ENCODE measurements at places on chromosomes 1 and 21.

DNA sequence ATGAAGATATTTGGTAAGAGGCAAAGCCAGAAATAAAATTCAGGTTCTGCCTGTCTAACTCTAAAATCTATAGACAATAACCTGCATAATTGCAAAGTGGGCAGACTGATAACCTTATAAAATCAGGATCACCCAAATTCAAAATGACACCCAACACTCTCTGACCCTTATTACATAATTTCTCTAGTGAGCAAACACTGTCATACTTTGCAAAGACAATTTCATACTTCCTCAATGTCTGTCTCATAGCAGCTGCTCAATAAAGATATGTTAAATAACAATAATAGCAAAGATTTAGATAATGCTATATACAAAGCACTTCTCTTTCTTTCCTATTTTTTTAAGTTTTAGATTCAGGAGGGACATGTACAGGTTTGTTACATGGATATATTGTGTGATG, 118.5 kb downstream of the UCHL5 start:
- no peak for DNase-seq

GRCh38 chr1:207431508-207431907, 22.6 kb upstream of the CR2 start:
- DNase-seq: no peak

- no peak for DNase-seq
Observed at GRCh38 chr1:84434081-84434769, 35.9 kb downstream of the DNASE2B start.

GRCh38 chr1:227895828-227896685, 51.7 kb downstream of the WNT9A start:
- DNase-seq: no peak

GRCh38 chr1:235468970-235469369, 35.3 kb downstream of the B3GALNT2 start:
- DNase-seq: no peak

- DNase-seq: peak; percentile 28
Observed at GRCh38 chr1:47388891-47389238, 27.2 kb upstream of the FOXE3 start.

- DNase-seq: no peak
Observed at GRCh38 chr1:3456449-3456963, 2.0 kb downstream of the ARHGEF16 start.

- DNase-seq: no peak
Observed at GRCh38 chr1:82762829-82763532, 962.2 kb downstream of the ADGRL2 start.
